DMS 273 treated with DMSO at 0.1 percent for 48 hours (cell line): ENCODE measurements at places on chromosomes 7 and 10.
A peak's percentile ranks its signal among the peaks of the same experiment; 100 is the strongest.

- DNase-seq: no peak
These were observed 16.3 kb downstream of the PI4K2A start for GRCh38 chr10:97656777-97657176.

- DNase-seq: no peak
These were observed 437.4 kb upstream of the GALNT17 start for GRCh38 chr7:70694434-70694970.

GRCh38 chr10:74097776-74098175 is 52.9 kb downstream of the AP3M1 start:
- DNase-seq: no peak

DNA sequence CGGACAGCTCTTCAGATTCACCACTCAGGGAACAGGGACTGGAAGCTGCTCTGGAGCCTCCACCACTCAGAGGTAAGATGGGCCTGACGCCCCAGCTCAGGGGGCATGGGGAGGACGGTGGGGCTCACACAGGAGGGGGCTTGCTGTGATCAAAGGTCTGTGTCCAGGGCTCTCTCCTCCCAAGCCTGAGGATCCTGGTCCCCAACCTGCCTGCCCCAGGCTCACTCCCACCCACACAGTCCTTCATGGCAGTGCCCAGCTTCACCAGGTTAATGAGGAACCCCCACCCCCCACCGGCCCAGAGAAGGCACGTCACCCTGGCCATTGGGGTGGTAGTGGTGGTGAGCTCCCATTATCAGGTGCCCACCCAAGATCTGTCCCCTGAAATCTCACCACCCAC is 926.7 kb upstream of the ZNF722 start:
- no peak for DNase-seq

DNA sequence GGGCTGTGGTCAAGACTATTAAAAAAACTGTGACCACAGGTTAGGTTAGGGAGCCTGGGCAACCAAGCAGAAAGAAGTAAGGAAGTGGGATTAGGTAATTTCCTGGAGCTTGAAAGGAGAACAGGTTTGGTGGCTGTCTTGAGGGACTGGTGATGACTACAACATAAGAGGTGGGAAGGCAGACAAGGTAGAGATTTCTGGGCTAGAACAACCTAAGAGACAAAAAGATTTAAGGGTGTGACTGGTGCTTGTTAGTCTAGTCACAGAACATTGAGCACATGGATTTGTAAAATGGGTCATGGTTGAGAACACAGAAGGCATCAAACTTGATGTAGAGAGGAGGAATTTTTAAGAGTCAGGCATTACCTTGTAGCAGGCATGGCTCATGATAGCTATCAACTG is 123.7 kb upstream of the ASAH2 start:
- DNase-seq: no peak

DNA sequence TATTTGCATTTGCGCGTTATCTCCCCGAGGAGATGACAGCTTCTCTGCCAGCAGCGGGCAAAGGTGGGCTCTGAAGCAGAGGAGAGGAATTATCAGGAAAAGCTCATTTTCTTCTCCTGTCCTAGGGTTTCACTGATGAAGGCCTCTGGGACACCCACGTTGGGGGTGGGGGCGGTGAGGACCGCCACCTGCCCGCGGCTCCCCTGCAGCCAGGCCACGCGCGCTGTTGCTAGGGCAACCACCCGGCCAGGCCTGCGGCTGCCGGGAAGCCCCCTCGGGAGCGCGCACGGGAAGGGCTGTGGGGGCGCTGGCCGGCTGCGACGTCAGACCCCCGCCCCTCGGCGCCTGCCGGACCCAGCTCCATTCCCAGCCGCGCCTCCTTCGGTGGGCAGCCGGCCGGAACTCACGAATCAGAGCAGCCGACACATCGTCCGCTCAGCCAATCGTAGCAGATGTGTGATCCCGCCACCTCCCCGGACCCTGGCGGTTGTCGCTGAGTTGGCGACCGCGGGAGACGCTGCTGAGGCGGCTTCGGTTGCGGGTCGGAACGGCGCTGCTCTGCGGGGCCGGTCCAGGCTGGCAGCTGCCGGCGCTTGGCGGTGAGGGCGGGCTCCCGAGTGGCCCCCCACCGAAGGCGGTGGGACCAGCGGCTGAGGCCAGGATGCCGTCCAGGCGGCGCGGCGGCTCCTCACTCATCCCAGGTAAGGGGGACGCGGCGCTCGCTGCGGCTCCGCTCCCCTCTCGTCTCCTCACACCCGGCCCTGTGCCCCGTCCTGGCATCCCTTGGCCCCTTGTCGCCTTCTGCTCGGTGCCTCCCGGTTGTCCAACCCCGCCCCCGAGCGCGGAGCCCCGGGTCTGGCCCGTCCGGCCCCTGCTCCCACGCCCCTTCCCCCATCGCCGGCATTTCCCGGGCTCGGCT is at the start of gene TPST1:
TPST1 (plus strand) TSS at position 513 of the 919 bp plus-strand sequence. CDS start 35,092 bp downstream, outside the sequence.
- peak; percentile 87 for DNase-seq

DNA sequence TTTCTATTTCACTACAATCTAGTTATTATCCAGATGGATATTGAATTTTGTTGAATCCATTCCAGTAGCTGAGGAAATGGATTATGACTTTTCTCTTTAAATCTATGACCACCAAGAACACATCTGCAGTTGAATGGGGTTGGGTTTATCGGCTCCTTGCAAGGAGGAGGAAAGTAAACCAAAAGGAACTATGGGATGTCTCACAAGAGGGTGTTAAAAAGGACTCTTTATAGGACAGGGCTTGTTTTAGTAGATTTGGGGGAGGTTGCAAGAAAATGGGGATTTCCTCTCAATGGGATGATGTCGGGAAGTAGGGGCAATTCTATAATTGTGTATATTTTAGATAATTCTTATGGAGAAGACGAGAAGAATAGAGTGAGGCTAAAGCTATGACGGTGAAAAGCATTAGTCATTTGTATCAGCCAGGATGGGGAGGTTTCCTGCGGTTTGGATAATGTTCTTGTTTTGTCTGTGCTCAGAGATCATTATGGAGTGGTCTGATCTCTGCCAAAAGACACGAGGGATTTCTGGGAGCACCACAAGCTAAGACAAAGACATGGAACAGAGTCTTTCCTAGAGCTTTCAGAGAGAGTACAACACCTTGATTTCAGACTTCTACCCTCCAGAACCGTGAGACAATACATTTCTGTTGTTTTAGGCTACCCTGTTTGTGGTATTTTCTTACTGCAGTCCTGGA is 5.3 kb upstream of the LRRC61 start:
- no peak for DNase-seq

DNA sequence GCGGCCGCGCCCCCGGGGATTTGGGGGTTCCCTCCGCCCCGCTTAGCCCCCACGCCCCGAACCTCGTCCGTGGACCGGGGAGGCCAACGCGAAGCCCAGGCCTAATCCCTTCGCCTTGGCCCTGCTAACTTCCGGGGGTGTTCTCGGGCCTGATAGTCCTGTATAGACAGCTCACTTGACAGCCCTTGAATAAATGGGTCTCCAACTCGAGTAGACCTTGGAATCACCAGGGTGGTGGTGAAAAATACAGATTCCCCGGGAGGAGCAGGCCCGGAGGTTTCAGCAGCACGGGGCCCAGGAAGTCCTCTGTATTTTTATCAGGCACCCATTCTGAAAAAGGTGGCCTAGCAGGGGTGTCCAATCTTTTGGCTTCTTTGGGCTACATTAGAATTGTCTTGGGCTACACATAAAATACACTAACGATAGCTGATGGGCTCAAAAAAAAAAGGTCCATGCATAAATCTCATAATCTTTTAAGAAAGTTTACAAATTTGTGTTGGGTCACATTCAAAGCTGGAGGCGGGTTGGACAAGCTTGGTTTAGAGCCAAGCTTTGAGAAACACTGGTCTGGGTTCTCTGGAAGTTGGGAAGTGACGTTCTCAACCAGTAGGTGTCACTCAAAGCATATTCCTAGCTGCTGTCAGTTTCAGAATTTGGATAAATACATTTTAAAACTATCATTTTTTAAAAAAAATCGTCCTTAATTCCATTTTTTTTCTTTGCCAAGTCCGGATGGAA is 221.7 kb downstream of the PHTF2 start:
- peak; percentile 73 for DNase-seq

DNA sequence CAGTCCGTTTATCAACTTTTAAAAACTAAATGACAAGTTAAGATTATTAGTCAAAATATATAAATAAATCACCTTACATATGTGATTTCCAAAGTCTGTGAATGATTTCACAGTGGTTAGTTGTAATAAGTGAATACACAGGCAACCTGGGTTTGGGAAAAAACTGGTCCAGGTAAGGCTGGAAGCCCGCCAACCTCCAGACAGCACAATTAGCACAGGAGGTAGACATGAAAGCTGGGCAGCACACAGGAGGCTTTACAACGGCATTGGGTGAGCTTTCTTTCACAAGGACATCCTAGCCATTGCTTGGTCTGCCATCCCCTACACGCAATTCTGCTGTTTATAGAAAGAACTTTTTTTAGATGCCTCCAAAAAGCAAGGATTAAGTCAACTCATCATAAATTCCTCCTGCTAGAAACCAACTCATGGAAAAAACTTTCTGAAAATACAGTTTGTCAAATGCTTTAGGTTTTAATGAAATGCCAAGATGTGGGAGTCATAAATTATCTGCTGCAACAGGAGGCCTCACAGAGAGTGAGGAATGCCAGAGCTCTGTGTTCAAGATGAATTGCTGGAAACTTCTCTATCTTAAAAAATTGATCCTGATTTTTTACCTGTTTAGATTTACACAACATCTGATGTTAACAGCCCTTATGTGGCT is 346.8 kb upstream of the NFE2L3 start:
- no peak for DNase-seq

- DNase-seq: no peak
These were observed 97.5 kb upstream of the GJD4 start for GRCh38 chr10:35507519-35508109.

DNA sequence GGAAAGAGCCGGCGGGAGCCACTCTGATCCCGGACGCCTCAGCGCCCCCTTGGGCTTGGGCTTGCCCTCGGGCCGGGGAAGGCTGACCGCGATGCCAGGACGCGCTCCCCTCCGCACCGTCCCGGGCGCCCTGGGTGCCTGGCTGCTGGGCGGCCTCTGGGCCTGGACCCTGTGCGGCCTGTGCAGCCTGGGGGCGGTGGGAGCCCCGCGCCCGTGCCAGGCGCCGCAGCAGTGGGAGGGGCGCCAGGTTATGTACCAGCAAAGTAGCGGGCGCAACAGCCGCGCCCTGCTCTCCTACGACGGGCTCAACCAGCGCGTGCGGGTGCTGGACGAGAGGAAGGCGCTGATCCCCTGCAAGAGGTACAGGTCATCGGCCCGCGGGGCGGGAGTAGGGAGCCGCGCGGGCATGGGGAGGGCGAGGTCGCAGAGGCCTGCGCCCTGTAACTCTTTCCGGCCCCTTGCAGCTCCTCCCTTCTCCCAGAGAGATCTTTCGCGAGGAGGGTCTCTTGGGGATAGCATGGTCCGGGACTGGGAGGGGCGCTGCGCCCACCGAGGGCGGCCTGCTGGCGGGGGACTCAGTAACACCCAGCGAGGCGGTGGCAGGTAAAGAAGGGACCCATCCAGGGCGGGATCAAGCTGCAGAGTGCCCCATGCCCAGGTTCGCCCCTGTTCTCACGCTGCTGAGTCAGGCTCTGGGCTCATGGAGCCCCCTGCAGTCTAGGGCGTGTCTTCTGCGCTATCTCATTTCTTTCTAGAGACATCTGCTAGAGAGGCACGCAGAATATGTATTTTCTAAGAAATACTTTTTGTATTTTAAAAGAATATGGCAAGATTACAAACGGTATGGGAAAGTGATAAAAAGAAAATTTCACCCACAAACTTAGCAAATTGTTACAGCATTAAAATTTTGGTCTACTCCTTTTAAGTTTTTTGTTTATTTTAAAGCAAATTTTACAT is 687 bp downstream of the EPDR1 start:
- peak; percentile 51 for DNase-seq

DNA sequence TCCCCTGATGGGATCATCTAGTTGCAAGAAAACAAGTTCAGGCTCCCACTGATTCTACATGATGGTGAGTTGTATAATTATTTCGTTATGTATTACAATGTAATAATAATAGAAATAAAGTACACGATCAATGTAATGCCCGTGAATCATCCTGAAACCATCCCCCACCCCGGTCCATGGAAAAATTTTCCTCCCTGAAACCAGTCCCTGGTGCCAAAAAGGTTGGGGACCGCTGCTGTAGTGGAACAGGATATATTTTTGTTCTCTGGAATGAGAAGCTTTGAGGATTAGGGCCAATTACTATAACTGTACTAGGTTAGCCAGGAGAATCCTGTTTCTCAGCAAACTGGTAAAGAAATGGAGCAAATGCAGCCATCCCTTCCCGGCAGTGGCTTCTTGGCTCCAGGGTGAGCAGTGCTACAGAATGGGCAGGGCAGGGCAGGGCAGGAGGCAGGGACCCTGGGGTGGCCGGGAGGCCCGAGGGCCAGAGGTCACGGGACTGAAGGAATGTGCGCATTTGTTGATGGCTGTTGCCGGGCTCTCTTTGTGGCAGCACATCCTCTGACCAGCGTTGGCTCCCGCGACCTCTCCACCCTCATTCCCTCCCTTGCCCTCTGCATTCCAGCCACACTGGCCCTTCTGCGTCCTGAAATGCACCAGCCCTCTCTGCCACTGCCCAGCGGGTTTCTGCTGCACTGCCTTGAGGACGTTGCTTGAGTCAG is 162.3 kb upstream of the NPS start:
- DNase-seq: no peak

- no peak for DNase-seq
These were observed 5.3 kb upstream of the PILRA start for GRCh38 chr7:100367676-100368613.

GRCh38 chr7:22859641-22860290 is 37.1 kb upstream of the TOMM7 start:
- no peak for DNase-seq

GRCh38 chr10:102975483-102976379 is 57.6 kb downstream of the CNNM2 start:
- DNase-seq: no peak

DNA sequence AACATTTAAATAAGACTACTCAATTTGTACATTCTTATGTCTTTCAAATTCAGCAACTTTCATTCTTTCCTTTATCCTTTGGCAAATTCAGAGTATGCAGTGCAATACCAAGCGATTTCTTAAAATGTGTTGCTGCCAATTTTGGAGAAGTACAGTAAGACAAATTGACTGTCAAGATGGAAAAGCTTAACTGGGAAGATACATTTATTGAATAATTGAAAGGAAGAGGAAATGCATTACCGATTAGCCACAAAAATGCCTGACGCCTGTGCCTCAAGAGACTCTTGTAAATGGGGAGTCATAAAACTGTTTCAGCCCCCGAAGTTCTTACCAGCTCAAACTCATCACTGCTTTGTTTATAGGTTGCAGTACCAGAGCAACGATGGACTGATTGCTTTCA is 373.3 kb upstream of the GALNT17 start:
- DNase-seq: no peak

GRCh38 chr7:140494867-140495266 is 15.6 kb upstream of the MKRN1 start:
- DNase-seq: no peak

GRCh38 chr10:28181478-28182096 is 121.3 kb downstream of the MPP7 start:
- DNase-seq: no peak

- DNase-seq: no peak
These were observed 57.9 kb upstream of the SYPL1 start for GRCh38 chr7:106169821-106170610.

GRCh38 chr10:119650692-119651513 is at the start of gene BAG3:
BAG3 (plus strand) TSS chr10:119651380; CDS start chr10:119651676, 296 bp downstream.
- peak; percentile 41 for DNase-seq

- DNase-seq: peak; percentile 11
These were observed 46.8 kb downstream of the VIPR2 start for GRCh38 chr7:159097661-159098423.
